ENCODE measurements at places on chromosomes 16 and 17.
A peak's percentile ranks its signal among the peaks of the same experiment; 100 is the strongest.

GRCh38 chr16:88983771-88984687, 7.0 kb upstream of the CBFA2T3 start:
- no peak for DNase-seq

DNA sequence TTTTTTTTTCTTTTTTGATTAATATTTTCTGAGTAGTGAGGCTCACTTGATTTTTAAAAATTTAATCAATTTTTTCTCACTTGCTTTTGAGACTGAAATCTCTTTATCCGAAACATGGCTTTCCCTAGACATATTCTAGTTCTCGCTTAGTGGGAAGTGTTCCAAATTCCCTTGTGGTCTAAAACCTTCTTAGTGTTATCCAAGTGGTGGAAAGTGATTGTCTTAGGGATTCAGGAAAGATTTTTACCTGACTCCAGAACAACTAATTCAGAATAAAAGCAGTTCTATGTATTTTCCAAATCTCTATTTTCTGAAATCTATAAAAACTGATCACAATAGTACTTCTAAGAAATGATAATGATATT, 178.8 kb downstream of the MAP2K6 start:
- no peak for DNase-seq

DNA sequence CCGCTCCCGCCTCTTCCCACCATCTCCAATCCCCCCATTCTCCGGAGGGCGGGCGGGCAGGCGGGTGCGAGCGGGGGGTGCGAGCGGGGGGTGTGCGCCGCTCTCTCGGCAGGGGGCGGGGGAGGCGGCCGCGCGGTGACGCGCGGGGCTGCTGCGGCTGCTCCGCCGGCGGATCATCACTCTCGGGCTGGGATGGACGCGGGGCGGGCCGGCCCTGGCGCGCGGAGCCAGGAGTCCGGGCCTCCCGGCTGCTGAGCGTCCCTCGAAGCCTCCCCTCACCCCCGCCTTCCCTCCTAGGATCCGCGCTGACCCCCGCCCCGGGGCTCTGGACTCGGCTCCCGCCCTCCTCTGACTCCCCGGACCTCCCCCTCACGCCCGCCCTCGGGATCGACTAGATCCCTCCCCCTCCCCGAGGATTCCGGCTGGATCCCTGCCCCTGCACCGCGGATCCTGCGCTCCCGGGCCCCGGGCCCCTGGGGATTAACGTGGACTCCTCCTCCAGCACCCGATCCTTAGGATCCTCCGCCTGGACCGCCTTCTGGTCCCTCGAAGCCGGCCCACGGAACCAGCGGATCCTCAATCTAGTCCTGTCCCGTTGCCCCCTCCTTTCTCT, 946 bp upstream of the TMEM256 start:
- no peak for DNase-seq

GRCh38 chr16:71811261-71811803, 2.7 kb upstream of the AP1G1 start:
- no peak for DNase-seq

DNA sequence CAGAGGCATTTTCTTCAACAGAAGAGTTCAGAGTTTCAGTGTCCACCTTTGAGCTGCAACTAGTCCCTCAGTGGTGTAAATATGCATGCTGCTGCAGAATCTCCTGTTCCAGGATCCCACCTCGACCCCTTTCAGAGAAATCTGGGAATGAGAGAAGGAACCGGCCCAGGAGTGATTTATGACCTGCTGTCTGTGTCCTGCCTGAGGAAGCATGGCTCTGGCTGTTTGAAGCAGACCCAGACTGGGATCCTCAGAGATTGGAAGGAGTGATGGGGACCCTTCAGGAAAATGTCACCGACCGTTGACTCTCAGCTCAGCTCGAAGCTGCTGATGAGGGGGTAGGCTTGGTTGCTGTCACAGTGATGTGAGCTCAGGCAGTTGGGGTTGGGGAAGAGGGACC, 8.4 kb upstream of the MAF start:
- no peak for DNase-seq

GRCh38 chr17:81306898-81307510, 11.9 kb upstream of the SLC38A10 start:
- DNase-seq, result no peak

- no peak for DNase-seq
These were observed 36.8 kb downstream of the WDR45B start for GRCh38 chr17:82611140-82612058.

DNA sequence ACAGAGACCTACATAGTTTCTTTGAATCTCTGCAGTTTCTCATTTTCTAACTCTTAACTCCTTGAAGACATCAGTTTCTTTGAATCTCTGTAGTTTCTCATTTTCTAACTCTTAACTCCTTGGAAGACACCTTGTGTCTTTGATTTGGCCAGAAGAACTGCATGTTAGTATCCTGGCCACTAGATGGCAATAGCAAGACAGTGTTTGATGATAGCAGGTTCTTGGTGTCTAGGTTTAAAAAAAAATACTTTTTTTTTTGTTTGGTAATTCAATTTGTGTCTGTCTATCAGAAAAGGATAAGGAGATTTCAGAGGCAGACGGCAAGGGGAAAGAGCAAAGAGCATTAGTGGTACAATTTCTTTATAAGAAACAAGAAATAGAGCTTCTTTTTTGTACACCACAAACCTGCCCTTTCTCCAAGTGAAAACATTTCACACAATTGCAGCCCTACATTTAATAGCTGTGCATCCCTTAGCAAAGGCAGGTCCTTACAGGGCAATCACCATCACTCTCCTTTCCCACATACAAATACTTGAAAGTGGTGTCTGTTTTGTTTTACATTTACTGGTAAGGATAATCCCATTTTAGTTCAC, 1324.9 kb upstream of the CDH8 start:
- DNase-seq, result peak; percentile 14

DNA sequence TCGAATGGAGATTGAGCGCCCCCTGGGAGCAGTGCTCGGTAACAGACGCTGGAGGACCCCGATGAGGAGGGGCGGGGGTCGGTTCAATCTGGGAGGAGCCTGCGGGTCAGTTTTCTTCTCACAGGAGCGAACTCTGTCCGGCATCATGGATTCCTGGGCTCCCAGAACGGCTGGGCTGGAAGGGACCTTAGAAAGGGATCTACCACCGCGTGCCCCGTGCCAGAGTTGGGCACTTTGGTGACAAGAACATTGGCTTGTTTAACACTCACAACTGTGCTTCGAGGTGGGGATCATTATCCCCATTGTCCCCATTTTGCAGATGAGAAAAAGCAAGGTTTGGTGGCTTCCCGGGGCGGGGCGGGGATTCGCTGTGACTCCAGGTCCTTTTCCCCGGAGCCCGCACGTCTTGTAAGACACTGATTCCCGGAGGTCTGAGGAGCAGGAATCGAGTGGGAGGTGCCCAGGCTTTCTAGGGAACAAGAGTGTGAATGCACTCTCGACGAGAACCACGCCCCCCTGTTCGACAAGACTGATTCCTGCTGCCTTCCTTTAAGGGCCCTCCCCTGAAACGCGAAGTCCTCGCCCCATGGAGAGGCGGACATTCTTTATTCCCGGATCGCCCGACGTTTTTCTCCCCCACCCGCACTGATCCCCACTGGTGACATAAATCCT, 1.5 kb upstream of the FBXL19 start:
- DNase-seq, result peak; percentile 45

- DNase-seq, result no peak
These were observed 108.5 kb downstream of the CYB561 start for GRCh38 chr17:63337579-63337978.

- DNase-seq, result no peak
These were observed 141.7 kb upstream of the ANKFN1 start for GRCh38 chr17:56011406-56012131.

GRCh38 chr17:45851464-45851863, 6.8 kb downstream of the SPPL2C start:
- no peak for DNase-seq

DNA sequence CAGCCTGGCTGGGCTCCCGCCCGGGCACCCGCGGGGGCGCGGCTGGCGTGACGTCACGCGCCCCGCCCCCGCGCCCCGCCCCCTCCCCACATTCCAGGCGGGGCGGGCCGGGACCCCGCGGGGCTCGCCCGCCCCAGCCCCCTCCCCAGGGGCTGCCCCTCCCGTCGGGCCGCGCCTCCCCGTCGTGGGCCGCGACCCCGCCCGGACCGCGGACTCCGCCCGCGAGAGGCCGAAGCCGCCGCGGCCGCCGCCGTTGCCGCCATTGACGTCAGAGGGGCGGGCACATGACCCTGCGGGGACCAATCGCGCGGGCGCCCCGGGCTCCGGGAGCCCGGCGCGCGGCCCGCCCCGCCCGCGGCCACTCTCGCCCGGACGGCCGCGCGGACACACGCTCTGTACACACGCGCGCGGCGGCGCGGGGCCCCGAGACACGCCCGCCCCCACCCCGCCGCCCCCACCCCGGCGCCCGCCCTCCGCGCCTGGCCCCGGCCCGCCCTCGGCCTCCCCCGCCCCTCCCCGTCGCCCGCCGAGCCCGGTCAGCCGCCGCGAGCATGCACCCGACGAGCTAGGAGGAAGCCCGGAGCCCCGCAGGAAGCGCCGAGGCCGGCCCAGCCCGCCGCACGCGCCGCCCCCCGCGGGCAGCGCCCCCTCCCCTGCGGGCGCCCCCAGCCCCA, at the start of gene CMIP:
Gene CMIP, plus strand, starts transcription at position 361 of the 674 bp plus-strand sequence.
- DNase-seq, result no peak

DNA sequence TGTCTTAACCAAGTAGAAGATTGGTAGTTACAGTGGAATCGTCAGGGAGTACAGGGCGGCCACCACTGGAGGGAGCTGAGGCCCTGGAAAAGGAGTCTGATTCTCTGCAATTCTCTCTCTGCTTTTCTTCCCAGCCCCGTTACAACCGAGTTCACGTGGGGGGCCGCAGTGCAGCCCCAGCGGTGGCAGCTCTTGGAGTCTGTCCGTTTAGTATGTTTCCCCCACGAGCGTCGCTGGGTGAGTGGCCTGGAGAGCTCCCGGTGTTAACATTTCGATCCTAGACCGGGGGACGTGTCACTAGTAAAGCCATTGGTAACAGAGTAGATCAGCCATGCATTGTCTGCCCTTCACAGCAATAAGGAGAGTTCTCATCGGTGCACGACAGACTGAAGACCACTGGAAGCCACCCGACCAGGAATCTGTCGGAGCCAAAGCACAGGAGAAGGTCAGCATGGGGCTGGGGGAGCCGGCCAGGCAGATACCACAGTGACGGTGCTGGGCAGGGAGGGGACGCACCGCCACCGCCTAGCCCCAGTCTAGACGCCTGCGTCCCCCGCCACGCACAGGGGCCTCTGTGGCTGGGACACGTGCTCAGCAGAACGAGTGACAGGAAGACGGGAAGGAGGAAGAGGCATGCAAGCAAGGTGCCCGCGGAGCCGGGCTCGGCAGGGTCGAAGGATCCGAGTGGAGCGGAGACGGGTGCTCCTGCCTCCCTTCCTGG, 15.7 kb downstream of the SLC16A3 start:
- no peak for DNase-seq

DNA sequence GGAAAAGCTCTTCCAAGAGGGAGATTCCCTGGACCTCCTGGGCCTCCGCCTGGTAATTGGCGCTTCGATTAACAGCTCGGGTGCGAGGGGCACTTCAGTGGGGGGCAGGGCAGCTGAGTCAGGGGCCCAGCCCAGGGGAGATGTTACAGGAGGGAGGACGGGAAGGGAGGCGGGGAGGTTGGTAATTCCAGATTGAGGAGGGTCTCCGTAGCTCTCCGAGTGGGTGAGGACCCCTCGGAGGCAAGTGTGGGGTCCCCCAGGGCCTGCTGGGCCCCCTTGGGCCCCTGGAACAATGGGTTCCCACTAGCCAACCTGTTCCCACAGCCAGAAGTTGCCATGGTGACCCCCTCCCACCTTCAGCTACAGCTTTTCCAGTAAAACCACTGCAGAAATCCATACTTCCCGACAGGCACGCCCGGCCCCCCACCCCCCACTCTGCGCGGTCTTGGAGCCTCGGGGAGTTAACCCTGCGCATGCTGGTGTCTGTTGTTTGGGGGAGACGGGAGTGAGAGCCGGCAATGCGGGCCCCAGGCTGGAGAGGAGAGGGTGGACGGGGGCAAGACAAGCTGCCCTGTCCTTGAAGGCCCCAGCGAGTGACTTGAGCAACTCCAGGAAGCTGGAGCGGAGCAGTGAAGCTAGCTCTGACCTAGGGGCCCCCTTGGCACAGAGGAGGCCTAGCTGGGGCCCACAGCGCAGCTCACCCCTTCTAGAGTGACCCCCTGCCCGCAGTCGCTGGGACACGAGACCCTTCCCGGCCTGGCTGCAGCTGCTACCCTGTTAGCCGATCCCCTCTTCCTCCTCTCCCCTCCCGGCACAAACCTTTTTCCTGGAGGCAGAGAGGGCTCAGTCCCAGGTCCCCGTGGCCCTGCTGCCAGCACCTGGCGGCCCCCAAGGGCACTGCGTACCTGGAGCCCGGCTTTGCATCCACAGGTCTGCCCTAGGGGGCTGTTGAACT, 37.8 kb downstream of the TMEM235 start:
- DNase-seq, result no peak

DNA sequence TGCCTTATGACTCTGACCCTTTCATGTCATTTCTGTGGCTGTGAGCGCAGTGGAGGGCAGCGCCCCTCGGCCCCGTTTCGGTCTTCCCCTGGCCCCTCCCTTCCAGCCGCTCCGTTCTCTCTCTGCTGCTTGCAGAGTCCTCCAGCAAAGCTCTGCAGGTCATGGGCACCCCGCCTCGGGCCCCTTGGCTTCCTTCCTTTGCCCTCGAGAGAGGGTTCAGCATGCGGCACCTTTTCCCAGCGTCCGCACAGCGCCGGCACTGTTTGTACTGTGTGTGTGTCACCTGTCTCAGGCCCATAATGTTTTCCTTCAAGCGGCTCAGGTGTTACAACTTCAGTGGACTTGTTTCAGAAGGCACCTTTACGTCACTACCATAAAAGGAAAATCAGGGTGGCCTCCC, 98.5 kb downstream of the RAP1GAP2 start:
- no peak for DNase-seq

- DNase-seq, result no peak
These were observed 19.0 kb downstream of the ABR start for GRCh38 chr17:1160591-1161390.

DNA sequence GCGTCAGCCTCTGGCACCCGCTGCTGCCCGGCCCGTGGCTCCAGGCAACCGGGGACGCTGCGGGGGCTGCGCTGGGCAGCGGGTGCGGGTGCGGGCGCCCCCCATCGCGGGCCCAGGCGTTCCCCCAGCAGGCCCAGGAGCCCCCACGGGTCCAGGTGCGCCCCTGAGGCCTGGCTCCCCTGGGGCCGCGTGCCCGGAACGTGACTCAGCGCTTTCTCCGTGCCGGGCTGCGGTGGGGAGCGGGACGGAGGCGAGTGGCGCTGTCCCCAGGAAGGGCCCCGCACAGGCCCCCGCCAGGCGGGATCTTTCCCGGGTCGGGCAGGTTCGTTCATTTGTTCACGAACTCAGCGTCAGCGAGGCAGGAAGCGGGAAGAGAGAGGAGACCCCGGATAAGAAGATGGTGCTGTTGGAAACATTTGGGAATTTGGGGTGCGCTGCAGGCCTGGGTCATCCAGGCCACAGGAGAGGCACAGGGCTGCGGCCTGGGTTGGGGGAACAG, 18.4 kb upstream of the EXOC7 start:
- DNase-seq, result no peak
